HCT116 (cell line): ENCODE measurements at places on chromosomes 13 and 19. TPM values are rescaled to one million over a fixed set of nuclear protein-coding genes. Genes with fewer than 3 reads are reported as not detected.

FCER2 gene
- total RNA-seq, result 0.20 TPM

PLPPR3 gene
- total RNA-seq, result 0.27 TPM

DNA sequence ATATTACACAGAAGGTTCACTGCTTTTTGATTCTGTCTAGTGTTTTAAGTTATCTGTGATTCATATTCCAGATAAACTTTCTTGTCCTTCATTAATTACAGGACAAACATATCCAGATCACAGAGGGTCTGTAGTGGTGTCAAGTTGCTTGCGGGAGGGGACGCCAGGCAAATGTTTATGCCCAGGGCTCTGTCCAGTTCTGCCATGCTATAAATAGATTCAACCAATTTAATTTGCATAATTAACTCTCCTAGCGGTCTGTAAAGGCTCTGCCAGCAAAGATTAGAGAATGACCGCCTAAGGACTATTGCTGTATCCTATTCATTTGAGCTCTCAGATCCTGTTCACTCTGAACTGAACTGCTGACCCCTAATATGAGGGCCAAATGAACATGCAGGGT lies 59.7 kb upstream of the TRPC4 start:
- no peak overlapping the region for H3K4me3 ChIP-seq
- no peaks in the 10 kb centered on the region for H3K36me3 ChIP-seq
- no peaks in the 10 kb centered on the region for H3K27me3 ChIP-seq
- no peak for DNase-seq
- no peak overlapping the region for H3K27ac ChIP-seq
- no peaks in the 10 kb centered on the region for H3K4me1 ChIP-seq

DNA sequence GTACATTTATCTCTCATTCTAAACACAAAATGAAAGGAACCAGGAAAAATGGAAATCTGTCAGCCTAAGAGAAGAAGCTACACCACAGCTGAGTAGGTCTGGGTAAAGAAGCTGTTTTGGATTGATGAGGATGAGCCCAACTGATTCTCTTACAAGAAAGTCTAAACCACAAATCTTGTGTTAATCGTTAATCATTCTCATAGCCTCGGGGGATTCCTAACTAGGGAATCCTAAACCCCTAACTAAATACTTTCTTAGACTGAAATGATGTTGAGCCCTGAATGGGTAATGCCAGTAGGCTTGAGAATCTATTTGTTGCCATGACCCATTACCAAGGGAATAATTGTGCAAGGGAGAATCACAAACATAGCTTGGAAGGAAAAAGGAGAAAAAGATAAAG lies 327.5 kb upstream of the SPRY2 start:
- H3K27me3 ChIP-seq, result no peaks in the 10 kb centered on the region
- no peaks in the 10 kb centered on the region for H3K4me1 ChIP-seq
- H3K27ac ChIP-seq, result no peak overlapping the region
- H3K4me3 ChIP-seq, result no peak overlapping the region
- no peaks in the 10 kb centered on the region for H3K36me3 ChIP-seq

DNA sequence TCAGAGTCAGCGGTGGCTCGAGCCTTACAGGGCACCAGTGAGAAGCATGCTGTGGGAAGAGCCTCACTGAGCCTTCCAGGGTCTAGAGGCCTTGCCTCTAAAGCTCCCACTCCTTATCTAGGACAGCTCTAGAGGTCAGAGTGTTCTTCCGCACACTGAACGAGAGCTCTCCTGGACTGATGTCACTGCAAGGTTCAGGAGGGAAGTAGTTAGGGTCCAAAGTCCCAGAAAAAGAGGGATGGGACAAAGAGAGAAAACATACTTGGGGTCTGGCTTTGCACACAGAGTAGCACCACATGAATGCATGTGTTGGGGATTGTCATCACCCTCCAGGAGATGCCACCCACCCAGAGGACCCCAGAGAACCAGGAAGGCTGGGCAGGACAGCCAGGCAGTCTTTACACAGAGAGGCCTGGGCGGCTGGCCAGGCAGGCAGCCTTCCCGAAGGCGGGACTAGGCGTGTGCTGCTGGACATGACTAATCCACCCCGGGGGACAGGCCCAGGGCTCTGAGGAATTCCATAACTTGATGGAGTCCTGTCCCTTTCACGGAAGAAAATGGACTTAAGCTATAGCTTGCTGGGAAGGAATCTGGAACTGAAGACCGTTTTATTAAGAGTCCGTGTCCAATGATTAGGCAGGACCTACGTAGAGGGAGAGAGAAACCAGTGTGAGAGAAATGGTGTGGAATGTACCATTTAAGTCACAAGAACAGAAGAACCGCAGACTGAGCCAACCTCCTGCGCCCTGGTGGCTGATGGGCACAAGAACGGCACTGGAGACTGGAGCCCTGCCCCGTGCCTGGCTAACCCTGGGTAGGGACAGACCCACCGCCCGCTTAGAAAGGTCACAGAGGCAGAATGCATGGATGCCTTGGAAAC lies 16.6 kb upstream of the EPHX3 start:
- H3K27ac ChIP-seq, result no peak overlapping the region
- H3K27me3 ChIP-seq, result no peaks in the 10 kb centered on the region
- peaks cover 2% of the 10 kb centered on the region; the same call in 1 of the 2 replicates for H3K36me3 ChIP-seq
- H3K4me1 ChIP-seq, result peaks cover 28% of the 10 kb centered on the region

GRCh38 chr19:4014541-4015491 lies 7.3 kb downstream of the PIAS4 start:
- no peak overlapping the region for H3K4me3 ChIP-seq
- no peak overlapping the region for H3K27ac ChIP-seq
- no peak for DNase-seq
- H3K36me3 ChIP-seq, result peaks cover 3% of the 10 kb centered on the region
